CD8-positive, alpha-beta T cell (primary cell): ENCODE measurements at places on chromosomes 2 and 18.

GRCh38 chr18:69941183-69941582, 6.5 kb downstream of the CD226 start:
- no peak for DNase-seq

DNA sequence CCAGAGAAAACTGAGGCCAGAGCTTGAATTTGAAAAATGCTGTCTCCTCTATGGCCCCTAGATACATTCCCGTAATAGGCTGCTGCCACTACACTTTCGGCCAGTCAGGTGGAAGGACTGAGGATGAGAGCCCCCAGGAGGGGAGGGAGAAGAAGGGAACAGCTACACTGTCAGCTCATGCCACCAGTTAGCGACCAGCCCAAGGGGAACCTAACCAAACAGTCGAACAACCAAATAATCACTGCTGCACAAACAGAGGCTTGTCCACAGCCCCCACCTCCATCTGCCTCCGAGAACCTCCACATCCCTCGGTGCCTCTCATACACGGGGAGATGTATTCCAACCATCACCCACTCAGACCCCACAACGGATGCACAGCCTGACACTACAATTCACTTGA, 7.3 kb downstream of the ZNF516 start:
- DNase-seq = no peak

- DNase-seq = no peak
These were observed 85.3 kb upstream of the EFEMP1 start for GRCh38 chr2:56008661-56009431.

DNA sequence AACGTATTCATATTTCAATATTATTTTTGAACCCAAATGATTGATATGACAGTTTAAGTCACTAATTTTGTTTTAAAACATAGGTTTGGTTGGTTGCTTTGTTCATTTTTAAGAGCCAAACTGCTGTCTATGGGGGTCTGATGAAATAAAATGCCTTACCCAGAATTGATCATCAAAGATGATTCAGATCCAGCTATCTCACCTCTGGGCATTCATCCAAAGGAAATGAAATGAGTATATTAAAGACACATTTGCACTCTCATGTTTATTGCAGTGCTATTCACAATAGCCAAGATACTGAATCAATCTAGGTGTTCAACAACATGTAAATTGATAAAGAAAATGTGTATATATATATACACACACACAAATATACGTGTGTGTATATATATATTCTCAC, 326.9 kb upstream of the GULP1 start:
- no peak for DNase-seq

DNA sequence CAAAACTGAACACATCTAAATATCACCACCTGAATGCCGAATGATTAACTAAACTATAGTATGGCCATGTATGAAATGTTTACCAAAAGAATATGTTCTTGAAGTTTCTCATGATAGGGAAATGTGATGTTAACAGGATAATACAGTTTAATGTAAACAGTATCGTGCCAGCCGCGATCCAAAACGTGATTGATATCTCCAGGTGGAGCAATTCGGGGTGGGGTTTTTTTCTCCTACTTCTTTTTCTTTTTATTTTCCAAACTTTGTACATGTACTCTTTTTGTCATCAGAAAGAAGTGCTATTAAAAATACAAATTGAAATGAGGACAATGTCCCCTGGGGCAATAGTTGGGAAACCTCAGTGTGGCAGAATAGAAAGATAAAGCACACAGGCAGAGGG, 4.0 kb upstream of the BIN1 start:
- no peak for DNase-seq

- no peak for DNase-seq
These were observed 56.8 kb downstream of the PKDCC start for GRCh38 chr2:42104621-42105020.
